Brain microvascular endothelial cell (primary cell): ENCODE measurements at places on chromosomes 2 and 18.

DNA sequence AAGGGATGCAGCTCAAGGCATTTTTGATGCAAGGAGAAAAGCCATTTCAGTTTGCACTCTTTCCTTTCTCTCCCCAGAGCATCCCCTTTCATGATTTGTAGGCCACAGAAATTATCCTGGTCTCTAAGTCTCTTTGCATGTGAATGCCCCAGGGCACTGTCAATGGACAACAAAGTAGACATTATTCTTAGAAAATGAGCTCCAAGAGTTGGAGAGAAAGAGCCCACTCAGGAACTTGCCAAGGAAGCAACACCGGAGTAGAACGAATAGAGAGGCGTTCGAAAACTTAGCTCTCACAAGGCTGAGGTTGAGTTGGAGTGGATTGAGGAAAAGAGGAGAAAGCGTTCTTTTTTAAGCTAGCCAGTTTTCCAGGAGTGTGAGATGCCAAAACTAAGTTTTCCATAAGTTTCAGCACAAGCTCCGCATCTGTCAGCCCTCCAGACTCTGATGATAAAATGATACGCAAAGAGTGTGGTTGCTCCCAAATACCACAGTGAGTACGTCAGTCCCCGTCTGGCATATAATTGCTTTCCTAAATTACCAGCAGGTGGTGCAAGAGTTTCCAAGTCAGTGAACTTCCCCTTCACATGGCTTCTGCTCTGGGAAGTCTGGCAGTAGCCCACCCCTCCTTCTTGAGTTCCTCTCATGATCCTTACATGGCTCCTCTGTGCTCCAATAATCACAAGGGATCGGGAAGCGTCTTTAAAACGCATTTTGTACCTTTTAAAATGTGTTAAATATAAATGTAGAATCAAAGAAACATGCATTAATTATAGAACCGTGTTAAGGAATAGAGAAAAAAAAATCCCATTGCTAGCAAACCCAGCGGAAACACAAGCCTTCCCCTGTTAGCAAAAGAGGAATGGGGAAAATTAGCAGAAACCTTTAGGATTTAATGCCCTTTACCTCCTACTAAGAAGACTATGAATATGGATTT is 1060.6 kb upstream of the FANCL start:
- peak; percentile 57 for DNase-seq

DNA sequence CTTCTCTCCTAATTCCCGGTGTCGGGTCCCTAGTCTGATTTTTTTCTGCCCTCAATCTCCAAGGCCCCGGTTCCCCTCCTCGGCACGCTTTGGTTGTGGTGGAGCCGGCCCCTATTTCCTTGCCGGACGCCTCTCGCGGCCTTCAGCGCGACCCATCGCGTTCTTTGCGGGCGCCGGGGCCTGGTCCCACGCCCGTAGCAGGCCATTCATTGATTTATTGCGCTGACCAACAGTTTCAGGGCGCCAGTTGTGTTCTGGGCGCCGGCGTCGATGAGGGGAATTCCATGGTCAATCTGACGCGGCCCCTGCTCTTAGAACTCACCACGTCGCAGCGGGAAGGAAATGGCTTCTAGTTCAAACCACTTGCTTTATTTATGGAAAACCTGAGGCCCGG is 396 bp downstream of the CNOT9 start:
- peak; percentile 63 for DNase-seq

GRCh38 chr2:134139611-134140010 is 114.3 kb upstream of the MGAT5 start:
- DNase-seq: no peak

- no peak for DNase-seq
Observed at GRCh38 chr2:159585622-159586021, 30.7 kb downstream of the BAZ2B start.

DNA sequence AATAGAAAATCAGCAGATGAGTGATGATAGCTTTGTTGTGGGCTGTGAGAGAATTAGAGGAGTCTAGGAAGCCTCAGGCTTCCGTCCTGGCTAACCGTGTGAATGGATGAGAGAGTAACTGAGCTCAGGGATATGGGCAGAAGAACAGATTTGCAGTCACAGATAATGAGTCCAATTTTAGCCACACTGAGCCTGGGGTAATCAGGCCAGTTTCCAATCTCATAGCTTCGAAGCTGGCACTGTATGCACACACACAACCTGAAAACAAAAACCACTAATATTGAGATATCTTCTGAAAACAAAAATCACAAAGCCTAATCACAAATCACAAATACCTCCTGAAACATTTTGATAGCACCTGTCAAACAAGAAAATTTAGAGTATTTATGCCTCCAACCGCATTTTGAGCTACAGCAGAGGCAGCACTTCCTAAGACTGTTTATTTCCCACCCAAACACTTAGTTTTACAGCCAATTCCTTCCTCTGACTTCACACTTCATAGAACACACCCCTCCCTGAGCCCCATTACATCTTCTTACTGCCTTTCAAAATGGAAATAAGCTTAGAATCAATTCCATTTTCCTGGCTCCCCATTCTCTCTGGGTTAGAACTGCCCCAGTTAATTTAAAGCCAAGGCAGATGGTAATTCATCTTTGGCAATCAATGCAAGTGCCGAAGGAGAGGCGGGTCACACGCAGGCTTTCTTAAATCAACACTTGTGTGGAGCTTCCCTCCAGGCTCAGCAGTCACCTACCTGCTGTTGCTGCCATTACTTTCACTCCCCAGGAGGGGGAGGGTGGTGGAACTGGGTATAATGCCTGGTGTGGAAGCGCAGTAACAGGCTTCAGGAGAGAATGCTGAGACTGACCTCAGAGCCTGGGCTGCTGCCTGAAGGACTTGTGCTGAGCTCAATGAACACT is 18.9 kb downstream of the TTR start:
- no peak for DNase-seq

DNA sequence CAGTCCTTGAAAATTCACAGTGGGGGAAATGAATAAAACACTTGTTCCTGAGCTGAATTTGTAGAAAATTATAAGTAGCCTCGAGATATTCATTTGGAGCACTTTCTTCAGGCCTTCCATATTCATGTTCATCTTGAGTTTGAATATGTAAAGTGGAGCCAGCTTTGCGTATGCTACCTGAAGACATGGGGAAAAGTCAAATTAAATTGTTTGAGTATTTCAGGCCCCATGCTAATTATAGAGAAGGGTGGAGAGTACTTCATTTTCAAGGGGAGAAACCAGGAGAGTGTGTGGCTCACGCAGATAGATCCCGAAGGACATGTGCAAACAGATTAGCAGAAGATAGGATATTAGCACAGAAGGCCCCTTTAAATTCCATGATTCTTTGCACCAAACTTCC is 7.7 kb downstream of the RPRM start:
- DNase-seq: no peak

DNA sequence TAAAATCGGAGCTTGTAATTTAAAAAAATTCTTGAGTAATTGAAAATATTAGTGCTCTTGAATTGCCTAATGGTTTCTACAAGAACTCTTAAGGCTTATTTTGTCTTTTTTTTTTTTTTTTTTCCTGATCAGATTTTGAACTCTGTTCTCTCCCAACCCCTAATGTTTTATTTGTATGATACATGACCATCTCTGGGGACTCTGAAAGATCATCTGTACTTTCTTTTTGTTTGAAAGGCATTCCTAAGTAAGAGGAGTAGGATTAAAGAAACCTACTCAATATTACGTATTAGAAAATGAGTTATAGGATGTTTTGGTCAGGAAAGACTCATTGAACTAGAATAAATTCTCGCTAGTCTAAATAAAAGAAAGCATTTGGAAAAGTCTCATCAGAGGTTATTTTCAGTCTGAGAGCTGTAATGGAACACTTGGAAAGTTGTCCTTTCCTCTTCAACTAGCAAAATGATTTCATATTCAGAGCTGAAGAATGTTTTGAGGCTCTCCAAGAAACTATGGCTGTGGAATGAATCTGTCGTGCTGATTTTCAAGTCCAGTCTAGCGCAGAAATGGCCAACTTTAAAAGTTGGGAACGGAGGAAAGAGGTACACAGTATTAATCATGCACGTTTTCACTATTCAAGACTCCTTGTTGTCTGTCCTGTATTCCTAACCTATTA is 182.7 kb downstream of the PRPF40A start:
- no peak for DNase-seq

GRCh38 chr2:129480790-129481189 is 498.7 kb upstream of the RAB6C start:
- DNase-seq: no peak

DNA sequence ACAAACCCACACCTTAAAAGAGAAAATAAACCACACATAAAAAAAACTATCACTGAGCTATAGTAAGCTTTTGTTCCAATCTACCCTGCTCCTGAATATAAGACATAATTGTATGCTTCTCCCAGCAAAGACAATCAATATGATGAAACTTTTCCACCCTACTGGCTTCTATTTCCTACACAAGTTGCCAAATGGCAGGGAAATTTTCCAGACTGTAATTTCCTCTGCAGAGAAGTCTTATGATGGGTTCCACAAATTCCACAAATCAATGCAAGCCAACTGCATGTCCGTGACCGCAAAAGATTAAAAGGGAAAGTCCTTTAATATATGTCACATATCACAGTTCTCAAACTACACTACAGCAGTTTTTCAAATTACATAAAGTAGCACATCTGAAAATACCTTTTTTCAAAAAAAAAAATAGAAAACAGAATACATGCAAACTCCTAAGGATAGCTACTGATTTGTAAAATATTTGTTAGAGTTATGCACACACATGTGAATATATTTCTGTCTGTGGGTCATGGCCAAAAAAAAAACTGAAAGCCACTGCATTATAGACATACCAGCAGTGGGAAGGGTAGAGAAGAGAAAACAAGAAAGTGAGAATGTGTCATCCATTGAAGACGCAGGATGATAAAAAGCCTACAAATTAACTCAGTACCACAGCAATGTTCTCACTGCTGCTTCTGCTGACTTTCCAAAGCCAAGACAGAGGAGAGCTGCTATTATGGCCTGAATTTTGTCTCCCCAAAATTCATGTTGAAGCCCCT is 61.4 kb downstream of the RPL31 start:
- DNase-seq: peak; percentile 52

DNA sequence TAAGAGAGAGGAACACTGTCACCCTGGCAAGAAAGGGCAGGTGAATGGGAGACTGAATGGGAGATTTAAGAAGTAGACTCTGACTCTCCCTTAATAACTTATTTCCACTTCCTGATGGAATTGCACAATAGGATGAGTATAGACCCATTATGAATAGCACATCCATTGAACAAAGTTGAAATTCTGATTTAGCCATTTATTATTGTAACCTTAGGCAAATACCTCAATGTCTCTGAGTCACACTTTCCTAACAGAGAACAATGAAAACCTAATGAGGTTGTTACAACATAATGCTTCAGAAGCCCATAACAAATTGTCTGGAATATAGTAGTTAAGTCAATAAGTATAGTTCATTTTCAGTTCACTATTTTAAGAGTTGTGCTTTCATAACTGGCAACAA is 78.9 kb downstream of the NRXN1 start:
- no peak for DNase-seq

- DNase-seq: peak; percentile 37
Observed at GRCh38 chr2:187078297-187078696, 229.3 kb upstream of the ZSWIM2 start.

DNA sequence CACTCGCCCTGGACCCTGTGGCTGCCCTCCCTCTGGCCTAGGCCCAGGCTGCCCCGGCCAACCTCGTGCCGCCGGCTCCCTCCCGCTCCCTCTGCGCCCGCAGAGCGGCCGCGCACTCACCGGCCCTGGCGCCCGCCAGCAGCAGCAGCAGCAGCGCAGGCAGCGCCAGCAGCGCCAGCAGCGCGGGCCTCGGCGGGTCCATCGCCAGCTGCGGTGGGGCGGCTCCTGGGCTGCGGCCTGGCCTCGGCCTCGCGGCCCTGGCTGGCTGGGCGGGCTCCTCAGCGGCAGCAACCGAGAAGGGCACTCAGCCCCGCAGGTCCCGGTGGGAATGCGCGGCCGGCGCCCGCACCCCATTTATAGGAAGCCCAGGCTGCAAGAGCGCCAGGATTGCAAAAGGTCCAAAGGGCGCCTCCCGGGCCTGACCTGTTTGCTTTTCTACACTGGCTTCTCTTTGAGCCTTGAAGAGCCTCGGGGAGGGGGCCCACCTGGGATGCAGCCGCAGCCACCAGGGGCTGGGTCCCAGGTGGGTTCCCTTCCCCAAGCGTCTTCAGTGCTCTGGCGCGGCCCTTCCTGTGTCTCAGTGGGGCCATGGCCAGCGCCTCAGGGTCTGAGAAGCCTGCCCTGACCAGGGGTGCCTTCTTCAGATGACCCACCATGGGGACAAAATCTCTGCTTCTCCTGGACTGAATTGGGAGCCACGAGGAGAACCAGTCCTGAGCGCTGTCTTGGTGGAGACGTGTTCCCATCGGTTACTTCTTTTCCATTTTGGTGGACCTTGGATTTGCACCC is at the start of gene APOB:
Gene APOB (minus strand): TSS at position 330 of the 789 bp plus-strand sequence. CDS start 128 bp downstream, at position 202.
- DNase-seq: no peak

- no peak for DNase-seq
Observed at GRCh38 chr2:53498210-53498609, 269.4 kb upstream of the CHAC2 start.

GRCh38 chr18:65282096-65282495 is 468.7 kb upstream of the CDH7 start:
- DNase-seq: no peak

DNA sequence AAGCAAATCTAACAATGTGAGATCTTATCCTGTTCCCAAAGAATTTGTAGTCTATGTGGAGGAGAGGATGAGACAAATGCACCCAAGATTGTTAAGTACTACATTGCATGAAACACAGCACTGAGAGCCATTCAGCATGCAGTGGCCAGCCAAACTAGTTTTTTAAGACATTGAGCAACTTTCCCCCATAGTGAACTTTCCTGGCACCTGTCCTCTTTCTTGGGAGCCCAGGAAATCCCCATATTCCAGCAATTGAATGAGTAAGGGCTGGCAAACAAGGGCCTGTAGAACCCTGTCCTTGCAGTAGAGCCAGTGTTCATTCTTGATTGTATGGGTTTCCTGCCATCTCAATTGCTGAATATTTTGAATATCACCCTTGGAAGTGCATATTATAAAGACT is 58.8 kb upstream of the FIGN start:
- no peak for DNase-seq

- no peak for DNase-seq
Observed at GRCh38 chr2:195410074-195410671, 246.9 kb upstream of the SLC39A10 start.

GRCh38 chr2:148909114-148909513 is 34.1 kb downstream of the KIF5C start:
- no peak for DNase-seq

DNA sequence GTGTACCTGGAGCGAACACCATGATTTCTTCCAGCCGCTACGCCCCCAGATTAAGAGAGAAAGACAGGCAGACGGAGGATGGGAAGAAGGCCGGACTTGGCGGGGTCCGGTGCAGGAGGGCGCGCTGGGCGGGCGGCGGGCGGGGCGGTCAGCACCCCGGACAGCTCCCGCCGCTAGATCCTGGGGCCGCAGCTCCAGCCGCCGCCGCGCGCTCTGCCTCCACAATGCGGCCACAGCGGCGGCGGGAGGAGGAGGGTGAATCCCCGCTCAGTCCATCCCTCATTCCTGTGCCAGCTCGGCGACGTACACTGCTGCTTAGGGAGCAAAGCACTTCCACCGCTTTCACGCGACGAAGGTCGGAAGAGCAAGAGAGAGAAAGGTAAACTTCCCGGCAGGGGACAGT is at the start of gene AKAIN1:
Gene AKAIN1 (minus strand): TSS at position 226 of the 403 bp plus-strand sequence. CDS start 204 bp downstream, at position 22.
- peak; percentile 3 for DNase-seq

- no peak for DNase-seq
Observed at GRCh38 chr2:213932-214693, 49.7 kb downstream of the SH3YL1 start.
